Osteoblast (primary cell): ENCODE measurements at places on chromosomes 4 and X.

DNA sequence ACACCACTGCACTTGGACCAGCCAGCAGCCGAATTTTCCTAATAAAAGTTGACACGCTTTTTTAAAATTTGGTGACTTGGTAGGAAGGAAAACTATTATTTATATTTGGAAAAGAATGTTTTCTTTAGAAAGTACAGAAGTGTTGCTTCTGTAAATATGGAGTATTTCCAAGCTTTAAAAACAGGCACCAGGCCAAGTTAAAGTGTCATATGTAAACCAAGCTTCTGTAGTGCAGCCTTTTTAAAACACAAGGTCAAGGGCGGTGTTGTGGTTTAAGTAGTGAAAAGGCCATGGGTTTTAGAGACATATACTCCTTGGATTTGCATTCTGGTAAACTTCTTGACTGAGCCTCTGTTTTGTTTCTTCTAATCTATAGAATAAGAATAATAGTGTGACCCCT, 62.7 kb downstream of the TRIM2 start:
- DNase-seq: no peak

DNA sequence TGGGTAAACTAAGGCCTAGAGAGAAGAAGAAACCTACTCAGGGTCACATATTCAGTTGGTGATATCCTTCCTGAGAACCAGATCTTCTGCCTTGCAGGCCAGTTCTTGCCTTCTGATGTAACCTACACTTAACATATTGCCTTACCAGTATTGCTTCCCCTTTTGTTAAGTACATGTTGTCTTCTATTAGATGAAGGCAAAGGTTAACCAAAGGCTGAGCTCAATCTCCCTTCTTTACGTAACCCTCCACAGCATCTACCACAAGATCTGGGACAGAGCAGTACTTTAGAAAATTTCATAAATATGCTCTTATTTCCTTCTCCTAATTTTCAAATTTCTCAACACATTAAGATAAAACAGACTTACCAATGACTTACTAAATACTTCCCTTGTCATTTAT, 474.4 kb downstream of the SH2D1A start:
- no peak for DNase-seq

DNA sequence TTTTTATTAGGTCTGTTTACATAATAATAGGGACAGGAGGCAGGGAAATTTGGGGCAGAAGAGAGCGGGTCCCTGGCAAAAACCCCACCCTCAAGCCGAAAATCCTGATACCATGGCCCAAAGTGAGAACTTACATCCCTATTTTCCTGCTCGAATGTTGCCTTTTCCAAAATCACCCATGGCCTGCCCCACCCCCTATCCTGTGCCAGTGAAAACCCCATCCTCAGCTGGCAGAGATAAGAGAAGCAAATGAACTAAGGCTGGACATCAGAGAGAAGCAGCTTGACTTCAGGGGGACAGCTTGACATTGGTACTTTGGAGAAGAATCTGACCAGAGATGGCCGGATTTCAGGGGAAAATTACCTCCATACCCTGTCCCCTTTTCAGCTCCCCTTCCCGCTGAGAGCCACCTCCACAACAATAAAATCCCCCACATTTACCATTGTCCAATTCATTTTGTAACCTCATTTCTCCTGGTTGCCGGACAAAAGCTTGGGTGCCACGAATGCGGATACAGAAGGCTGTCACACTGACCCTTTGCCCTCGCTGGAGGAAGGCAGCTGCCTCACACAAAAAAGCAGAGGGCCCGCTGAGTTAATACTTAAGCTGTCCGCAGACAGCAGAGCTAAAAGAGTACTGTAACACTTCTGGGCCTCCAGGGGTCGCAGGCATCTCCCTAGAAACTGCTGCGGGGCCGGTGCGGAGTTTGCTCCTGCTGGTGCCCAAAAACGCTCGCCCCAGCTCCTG, 196.2 kb downstream of the SNCA start:
- DNase-seq: peak; percentile 73

DNA sequence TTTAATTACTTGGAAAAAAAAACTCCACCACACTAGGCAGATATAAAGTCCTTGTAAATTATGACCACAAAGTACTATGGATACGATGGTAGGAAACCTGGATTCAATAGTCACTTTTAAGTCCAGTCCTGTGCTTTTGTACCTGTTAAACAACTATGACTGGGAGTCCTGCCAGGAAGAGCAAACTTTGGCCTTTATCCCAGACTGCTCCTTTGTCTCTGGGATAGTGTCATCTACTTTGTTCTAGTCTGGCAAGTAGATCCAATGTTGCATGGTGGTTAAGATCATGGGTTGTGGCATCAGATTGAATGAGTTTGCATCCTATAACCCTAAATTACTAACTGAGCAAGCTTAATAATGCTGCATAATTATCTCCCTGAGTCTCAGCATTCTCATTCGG, 175.3 kb upstream of the FGF13 start:
- no peak for DNase-seq

- no peak for DNase-seq
These were observed 270.7 kb downstream of the FBXW7 start for GRCh38 chr4:152265149-152265621.

- DNase-seq: peak; percentile 44
These were observed 139.9 kb downstream of the NDST3 start for GRCh38 chr4:118173956-118174725.

GRCh38 chrX:67726018-67726417, 182.2 kb downstream of the AR start:
- DNase-seq: no peak

GRCh38 chr4:184350213-184350817, 124.0 kb downstream of the IRF2 start:
- DNase-seq: no peak

GRCh38 chr4:176592976-176593670, 199.6 kb downstream of the VEGFC start:
- DNase-seq: no peak

DNA sequence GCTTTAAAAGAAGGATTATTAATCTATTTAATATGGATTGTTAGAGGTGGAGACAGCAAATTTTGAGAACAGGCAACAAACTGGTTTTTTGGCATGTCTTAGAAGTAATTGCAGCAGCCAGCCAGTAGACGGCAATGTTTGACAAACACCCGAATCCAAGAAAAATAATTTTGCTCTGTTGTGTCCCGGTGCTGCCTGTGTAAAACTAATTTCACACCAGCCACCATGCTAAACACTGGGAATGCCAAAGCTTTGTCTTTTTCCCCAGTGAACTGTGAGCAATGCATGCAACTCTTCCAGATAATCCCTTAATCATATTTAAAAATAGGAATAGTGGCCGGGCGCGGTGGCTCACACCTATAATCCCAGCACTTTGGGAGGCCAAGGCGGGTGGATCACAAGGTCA, 25.9 kb downstream of the SMIM31 start:
- peak; percentile 51 for DNase-seq

GRCh38 chrX:20527558-20528011, 260.9 kb upstream of the RPS6KA3 start:
- no peak for DNase-seq

DNA sequence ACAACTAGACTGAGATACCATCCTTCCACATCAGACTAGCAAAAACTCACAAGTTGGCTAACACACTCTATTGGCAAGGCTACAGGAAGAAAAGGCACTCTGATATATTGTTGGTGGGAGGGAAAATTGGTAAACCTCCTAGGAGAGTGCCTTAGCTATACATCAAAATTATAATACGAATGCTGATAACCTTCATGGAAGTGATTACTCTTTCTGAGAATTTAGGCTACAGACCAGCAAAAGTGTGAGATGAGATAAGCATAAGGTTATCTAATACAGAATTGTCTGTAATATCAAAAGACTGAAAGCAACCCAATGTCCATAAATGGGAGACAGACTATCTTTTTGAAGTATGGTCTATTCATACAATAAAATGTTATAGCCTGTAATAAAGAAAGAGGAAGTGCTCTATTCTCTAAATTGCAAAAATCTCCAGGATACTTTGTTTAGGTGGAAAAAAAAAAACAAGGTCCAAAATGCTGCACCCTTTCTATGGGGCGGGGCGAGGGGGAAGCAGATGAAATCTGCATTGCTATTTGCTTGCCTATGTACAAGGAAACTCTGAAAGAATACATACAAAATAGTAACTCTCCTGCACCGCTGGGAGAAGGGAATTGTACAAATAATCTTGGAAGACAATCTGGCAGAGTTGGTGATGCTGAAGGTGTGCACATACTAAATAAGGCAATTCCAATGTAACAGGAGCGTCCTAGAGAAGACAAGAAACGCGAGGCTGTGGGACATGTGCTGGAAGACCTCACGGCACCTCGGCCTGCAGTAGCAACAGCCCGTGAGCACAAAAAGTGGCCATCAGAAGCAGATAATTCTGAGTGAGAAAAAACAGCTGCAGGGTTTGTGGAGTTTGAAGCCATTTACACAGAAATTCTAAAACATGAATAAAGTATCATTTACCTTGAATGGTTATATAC, 109.7 kb downstream of the AFAP1 start:
- DNase-seq: no peak

DNA sequence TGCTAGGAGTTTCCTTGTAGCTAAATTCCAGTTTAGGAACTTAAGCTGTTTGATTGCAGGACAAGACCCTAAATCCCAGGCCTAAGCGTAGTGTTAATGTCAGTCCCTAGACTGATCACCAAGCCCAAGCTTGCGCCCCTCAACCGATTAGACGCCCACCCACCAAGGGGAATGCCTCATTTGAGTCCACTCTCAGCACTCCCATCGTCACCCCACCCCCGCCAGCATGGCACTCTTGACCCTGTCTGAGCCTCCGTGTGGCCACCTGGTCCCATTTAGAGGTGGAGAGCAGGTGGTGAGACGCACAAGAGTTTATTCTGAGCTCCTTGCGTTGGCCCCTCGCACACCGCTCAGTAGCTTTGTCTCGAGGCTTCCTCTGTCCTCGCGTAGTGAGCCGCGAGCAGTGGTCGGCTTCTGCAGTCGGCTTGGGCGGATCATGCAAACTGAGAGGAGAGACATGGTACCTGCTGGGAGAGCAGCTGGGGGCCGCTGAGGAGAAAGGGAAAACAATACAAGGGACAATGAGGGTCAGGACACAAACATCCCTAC, 48.5 kb upstream of the ZNF157 start:
- DNase-seq: no peak

DNA sequence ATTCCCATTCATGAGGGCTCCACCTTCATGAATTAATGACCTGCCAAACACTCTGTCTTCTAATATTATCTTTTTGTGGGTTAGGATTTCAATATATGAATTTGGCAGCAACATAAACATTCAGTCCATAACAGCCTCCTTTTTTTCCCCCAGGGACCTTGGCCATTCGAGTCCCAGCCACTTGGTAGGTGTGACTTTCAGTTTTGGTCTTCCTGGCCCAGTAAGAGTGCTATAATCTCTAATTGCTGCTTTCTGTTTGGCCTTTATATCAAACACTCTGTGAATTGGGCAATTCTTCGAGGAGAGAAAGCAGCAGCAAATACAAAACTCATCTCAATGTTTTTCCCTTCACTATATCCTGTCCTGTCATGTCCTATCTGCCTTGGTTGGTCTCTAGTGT, 12.4 kb upstream of the RADX start:
- no peak for DNase-seq

- DNase-seq: no peak
These were observed 17.4 kb downstream of the TMEM192 start for GRCh38 chr4:165095291-165095690.

DNA sequence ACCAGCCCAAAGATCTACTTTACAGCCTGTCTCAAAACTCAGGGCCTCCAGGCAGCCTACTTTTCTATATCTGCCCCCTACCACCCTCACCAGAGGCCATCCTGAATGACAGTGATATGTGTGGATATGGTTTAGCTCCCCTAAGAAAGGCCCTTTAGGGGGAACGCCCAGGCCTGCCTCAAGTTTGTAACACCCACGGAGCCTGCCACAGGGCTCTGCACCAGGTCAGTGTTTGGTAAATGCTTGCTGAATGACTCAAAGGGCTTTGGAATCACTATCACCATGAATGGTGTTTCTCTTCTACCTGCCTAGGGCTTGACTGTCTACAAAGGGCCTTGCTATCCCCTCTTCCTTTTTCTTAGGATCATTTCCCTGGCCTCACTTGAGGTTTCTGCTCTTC, 11.3 kb upstream of the LONRF3 start:
- no peak for DNase-seq

DNA sequence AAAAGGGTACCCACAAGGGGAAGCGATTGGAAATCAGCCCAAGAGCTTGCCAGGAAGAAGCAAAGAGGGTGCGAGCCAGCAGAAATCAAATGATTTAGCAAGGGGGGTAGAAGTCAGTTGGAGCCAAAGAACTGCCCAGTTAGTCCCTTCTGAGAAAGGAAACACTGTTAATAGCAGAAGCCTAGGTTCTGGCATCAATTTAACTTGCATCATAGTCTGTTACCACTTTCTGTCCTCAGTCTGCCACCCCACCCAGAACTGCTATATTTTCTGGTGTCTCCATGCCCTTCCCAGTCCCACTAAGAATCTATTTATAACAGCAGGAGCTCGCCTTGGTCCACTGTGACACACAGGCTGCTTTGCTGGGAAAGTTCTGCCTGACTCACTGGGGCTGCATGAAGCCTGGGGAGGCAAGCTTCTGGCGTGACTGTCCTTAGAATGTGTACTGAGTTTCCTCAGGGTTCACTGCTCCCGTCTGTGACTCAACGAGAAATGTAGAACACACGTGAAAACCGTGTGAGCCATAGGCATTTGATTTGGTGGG, 157.8 kb upstream of the TTC29 start:
- DNase-seq: peak; percentile 91

DNA sequence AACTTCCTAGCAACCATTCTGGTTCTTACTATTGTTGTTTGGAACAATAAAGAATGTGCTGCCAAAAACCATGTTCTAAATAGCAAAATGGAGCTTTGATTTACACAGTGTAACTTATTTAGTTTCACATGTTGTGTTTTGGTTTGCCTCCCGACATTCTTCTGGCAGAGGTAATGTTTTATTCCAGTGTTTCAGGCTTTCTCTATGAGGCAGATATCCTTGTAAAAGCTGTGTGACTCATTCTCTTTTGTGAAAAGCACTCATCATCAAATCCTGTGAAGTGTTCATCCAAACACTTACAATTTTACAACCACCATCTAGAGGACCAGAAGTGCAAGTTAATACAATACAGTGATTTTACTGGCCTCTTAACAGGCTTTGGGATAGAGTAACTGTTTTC, 219.0 kb upstream of the GIMD1 start:
- peak; percentile 64 for DNase-seq

GRCh38 chrX:115259238-115259875, 25.5 kb upstream of the LRCH2 start:
- DNase-seq: no peak

GRCh38 chr4:139734201-139734874, 68.7 kb downstream of the MGST2 start:
- DNase-seq: peak; percentile 81
